ENCODE measurements at places on chromosomes 1 and 21. TPM values are rescaled to one million over a fixed set of nuclear protein-coding genes. Genes with fewer than 3 reads are reported as not detected.

GRCh38 chr1:159088050-159088449 is 11.5 kb upstream of the AIM2 start:
- DNase-seq, result no peak

HSPB7 gene
- total RNA-seq, result 69.2 TPM

TSPAN2 gene
- total RNA-seq, result 19.3 TPM

DNA sequence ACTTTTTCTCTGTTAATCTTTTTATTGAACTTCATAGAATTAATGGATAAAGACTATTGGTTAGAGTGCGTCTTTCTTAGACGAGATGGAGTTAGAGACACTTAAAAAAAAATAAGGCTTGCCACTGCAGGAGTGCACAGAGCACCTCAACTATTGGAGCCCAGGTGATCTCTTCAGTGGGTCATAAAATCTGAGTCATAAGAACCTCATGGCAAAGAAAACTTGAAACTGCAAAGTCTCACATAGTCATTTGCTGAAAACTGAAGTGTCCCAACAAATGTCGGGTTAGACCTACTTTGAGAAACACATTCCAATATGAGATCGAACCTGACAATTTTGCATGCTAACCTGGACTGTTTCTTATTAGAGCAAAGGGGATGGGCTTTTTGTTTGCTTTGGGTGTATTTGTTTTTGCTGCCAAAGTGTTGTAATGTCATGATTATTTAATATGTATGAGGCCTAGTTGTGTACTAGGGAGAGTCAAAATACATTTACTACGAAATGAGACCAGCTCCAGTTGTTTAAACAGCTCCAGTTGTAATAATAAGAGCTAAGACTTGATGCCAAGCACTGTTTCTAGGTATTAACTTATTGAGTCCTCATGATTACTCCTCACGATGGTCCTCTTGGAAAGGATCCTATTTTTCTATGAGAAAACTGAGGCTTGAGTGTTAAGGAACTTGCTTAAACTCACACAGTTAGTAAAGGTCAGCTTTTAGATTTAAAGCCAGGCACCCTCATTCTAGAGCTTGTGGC is 65.1 kb downstream of the DDR2 start:
- DNase-seq, result no peak

DNA sequence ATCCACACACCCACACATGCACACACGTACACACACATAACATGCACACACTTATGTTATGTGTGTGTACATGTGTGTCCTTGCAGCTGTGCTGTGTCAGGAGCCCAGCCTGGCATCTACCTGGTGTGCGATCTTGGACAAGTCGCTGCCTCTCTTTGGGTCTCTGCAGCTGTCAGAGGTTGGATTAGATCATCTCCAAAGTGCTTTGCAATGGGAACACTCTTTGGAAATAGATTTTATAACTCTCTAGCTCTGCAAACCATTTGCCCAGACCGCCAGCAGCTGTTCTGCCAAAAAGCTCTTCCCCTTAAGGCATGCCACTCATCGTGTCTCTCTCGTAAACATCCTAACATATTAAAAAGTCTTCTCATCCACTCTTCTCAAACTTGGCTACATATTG is 4.7 kb downstream of the PKP1 start:
- no peak for DNase-seq

ZBTB8A gene
- 6.5 TPM for total RNA-seq

CYP4B1 gene
- total RNA-seq, result 62.4 TPM

MSTO1 gene
- total RNA-seq, result 30.3 TPM

SH2D5 gene
- not detected for total RNA-seq

GRCh38 chr1:11342621-11343032 is 69.6 kb downstream of the UBIAD1 start:
- no peak for DNase-seq

GRCh38 chr1:220527908-220528678 is at the start of gene MARK1:
TSS of gene MARK1 (plus strand) at chr1:220528136. CDS start at chr1:220528823, 687 bp downstream.
- DNase-seq, result peak; percentile 88

GRCh38 chr1:231338270-231339128 is at the start of gene SPRTN:
TSS of gene SPRTN (plus strand) at chr1:231338293. CDS start at chr1:231338384, 91 bp downstream.
- no peak for DNase-seq

- DNase-seq, result no peak
Measured at GRCh38 chr1:153430561-153430960, 14.2 kb downstream of the S100A7A start.

DNA sequence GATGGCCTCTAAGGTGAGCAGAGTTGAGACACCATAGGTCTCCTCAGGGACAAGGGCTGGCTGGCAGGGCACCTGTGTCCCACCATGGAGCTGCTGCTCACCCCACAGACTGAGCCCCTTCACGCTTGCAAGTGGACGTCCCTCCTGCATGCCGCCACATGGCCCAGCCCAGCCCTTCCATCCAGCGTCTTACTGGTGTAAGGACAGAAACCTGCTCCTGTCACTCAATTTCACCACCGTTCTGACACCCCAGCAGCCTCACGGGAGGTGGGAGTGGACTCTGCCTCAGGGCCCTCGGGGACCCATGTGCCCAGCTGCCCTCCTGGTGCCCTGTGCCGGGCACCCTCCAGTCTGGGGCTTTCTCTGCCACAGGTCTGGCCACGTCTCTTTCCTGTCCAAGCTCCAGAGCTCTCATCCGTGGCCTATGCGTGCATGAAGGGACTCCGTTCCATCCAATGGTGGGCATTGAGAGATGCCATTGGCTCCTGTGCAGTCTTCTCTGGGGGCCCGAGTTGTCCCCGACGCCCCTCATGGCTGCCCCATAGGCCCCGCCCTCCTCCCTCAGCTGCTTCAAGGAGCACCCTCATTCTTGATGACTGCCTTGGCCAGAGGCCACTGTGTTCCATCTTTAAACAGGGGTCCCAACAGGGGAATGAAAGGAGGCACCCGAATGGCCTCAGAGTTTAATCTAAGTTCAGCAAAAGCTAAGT is 42.6 kb upstream of the COL6A1 start:
- no peak for DNase-seq

- no peak for DNase-seq
Measured at GRCh38 chr21:33109574-33110339, 39.8 kb downstream of the OLIG1 start.

DNA sequence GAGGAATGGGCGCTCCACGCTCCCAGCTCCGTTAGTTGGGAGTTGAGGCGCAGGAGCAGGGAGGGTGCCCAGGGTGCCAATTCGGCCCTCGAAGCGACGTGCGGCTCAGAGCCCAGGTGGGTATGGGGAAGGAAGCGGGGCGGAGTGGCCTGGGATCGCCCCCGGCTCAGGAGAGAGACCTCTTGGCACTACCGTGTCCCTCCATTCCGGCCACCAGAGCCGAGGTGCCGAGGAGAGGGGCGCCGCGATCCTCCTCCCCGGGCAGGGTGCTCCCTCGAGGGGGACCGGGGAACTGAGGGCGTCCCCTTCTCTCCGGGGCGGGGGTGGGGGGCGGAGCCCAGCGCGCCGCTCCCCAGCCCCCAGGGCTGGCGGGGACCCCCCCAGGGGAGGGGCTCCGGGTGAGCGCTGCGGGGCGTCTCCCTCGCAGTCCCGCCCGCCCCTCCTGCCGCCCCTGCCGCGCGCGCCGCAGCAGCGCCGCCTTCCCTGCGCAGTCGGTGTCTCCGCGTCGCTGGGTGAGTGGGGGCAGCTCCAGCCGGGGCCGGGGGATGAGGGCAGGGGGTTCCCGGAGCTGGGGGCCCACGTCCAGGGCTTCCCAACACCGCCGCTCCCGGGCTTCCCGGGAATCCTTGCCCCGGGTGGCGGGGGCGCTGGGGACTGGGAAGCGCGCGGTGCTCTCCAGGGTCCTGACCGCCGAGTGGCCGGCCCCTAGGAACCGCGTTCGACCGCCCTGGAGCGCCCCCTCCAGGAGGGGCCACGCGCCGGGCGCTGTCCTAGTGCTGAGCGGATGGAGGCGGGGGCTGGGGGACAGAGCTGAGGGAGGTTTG is at the start of gene HPCA:
TSS of gene HPCA (plus strand) at position 488 of the 824 bp plus-strand sequence. CDS start 2,408 bp downstream, outside the sequence.
- peak; percentile 61 for DNase-seq

GRCh38 chr1:67407498-67407897 is 22.7 kb downstream of the SERBP1 start:
- DNase-seq, result no peak

CLEC20A gene
- total RNA-seq, result not detected

DNA sequence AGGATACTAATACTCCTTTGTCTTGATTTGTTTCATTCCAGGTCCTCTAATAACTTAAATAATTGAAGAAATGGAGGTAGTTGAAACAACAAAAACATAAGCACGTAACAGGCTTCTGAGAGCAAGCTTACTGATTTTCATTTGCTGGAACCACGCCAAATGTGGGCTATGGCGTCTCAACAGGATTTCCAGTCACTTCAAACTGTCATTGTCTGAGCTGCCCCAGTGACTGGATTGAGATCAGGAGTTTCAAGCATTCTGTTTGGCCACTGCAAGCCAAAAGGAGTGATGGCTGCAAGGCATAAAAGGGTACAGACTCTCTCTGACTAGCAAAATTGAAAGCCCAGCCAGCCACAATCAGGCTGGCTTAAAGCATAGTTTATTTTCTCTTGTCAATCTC is 289.9 kb downstream of the DPYD start:
- peak; percentile 63 for DNase-seq

GRCh38 chr1:230012093-230012393 is 55.0 kb upstream of the GALNT2 start:
- DNase-seq, result no peak

GRCh38 chr1:4045397-4046010 is 145.4 kb upstream of the C1orf174 start:
- DNase-seq, result no peak

DNA sequence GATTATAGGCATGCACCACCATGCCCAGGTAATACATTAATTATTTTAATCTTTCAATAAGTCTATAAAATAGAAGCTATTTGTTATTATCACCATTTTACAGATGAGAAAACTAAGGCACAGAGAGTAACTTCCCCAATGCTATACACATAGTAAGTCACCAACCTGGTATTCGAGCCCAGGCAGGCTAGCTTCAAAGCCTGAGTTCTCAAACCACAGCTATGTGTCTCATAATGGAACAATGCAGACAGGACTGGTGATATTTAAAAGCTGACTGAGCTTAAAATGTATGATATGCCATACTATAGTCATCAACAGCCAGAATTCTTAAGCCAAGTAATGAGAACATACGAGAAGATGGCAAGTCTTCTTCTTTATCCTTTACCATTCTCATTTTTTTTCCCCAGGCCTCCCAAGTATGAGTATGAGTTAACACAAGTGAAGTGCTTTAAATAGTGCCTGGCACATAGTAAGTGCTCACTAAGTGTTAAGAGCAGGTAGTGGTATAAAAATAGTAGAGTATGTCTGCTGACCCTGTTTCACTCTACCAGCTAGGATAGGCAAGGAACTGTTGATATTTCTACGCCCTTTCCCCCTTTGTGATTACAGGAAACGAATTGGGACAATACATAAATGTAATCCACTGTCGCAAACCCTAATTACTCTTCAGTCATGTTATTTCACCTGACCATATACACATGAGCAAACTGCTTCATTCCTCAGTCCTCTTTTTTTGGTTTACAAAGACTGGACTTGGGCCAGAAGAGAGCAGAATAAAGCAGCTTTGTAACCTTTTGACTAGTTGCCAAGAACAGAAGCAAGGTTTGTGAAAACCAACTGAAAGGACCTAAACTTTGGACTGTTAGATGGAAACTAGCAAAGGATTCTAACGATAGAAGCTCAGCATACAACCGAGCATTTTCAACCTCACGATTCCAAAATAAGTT is 9.5 kb downstream of the EYA3 start:
- DNase-seq, result peak; percentile 74

- no peak for DNase-seq
Measured at GRCh38 chr1:160942926-160943325, 11.7 kb downstream of the ITLN2 start.

PLA2G2D gene
- not detected for total RNA-seq

CDC20 gene
- total RNA-seq, result 10.9 TPM

DNA sequence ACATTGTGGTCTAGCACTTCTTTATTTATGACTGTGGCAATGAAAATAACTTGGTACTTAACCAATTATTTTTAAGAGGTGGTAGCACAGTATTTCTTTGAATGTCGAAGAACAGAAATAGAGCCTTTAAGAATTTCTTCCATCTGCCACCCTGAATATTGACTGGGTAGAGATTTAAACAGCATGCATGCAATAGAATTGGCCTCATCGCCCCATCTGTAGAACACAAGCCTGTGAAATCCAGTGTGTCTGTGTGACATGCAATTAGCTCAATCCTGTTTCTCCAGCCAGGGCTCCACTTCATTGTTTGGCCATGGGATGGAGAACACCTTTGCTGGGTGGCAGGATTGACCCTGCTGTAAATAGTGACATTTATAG is 17.1 kb upstream of the KLHDC8A start:
- no peak for DNase-seq

EYA3 gene
- 11.1 TPM for total RNA-seq

MYOC gene
- 7.0 TPM for total RNA-seq

DNA sequence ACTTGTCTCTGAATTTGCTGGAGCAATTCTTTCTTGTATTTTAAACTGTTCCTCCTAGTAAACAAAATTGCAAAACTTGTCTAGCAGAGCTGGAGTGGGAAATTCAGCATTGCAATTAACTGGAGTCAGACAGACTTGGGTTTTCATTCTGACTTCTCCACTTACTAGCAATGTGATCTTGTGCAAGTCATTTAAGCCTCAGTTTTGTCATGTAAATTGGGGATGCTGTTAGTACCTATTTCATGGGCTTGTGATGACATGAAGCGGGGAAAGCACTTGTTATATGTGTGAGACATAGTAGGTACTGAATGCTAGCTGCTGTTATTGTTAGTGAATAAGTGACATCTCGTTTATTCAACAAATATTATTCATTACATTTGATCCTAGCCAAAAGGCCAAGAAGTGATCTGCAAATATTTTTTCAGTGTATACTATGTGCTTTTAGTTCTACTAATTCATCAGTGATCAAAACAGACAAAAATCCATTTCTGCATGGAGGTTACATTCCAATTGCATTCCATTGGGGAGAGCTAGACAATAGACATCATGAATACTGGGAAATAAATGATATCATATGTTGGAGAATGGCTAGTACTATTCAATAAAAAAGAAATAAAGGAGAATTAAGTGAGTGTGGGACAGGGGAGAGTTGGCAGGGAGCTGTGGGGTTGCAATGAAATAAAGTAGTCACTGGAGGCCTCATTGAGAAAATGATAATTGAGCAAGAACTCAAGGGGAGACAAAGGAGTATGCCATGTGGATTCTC is 47.1 kb downstream of the CACHD1 start:
- no peak for DNase-seq

- peak; percentile 17 for DNase-seq
Measured at GRCh38 chr1:7408771-7409150, 362.3 kb upstream of the VAMP3 start.

GRCh38 chr1:177020851-177021589 is 143.5 kb downstream of the ASTN1 start:
- DNase-seq, result no peak

LCE2C gene
- not detected for total RNA-seq

DNA sequence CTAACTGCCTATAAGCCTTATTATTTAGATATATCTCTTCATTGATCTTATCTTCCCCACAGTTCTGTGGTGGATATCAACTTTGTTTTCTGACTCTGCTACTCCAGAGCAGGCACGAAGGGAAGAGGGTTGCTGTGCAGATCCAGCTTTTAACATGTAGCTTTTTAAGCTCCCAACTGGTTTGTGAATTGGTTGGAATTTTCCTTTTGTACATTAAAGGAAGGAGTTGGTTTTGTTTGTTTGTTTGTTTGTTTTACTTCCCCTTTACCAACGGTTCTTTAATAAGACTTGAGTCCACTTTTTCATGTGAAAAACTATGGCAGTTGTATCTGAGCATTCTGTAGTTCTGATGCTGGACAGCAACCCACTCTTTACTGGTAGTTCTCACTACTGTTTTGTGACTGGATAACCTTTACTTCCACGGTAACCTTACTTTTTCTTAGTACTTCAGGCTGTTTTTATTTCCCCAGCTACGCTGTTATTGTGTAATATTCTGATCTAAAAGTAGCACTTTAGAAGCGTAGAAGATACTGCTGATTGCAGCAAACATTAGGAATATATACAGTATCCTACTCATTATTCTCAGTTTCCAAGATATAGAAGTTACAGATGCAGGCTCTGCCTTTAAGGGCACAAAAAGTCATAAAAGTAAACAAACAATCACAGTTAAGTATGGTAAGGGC is 1.6 kb downstream of the GNPAT start:
- DNase-seq, result no peak
